Activated gamma-delta T cell (primary cell): ENCODE measurements at places on chromosomes 1 and 21.

DNA sequence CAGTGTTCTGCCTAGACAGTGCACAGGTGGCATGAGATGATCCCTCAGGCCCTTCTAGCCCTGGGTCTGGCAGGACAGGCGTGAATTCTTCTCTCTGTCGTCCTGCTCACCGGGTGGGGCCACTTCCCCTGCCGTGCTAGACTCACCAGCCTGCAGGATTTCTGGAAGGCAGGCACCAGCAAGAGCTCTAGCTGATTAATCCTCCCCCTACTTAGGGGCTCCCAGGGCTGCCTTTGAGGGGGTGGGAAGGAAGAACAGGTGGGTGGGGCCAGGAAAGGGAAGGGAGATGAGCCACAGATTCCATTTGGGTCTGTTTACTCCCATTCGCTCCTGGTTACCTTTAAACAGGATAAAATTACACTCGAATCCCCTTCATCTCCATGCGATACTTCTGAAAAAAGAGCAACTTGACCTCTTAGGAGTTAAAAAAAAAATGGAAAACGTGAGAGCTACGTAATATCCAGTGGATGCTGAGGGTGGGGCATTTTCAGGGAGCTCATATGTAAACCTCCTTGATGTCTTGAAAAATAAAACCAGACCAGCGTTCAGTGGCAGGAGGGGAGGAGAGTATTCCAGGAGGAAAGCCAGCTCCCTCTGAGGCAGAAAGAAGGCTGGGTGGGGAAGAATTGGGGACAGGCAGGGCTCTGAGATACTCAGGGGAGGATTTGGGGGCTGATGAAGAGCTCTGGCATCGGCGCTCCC lies 665.5 kb downstream of the PTPRU start:
- no peak for DNase-seq

DNA sequence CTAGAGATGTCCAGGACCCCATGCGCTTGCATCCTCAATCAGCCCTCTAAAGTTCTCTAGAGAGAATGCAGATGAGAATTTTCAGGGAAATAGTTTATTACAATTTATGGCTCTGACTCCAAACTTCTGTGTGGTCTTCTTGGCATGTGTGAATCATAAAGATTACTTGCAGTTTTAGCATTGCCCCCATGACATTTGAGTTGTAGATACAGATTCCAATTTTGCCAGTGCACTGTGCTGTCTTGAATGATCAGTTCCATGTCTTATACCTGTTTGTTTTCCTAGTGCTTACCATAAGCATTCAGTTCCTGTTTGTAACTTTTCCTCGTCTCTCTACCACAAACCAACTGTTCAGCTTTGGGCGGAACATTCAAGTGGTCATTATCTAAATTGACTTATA lies 4.8 kb downstream of the KRTAP21-3 start:
- no peak for DNase-seq

DNA sequence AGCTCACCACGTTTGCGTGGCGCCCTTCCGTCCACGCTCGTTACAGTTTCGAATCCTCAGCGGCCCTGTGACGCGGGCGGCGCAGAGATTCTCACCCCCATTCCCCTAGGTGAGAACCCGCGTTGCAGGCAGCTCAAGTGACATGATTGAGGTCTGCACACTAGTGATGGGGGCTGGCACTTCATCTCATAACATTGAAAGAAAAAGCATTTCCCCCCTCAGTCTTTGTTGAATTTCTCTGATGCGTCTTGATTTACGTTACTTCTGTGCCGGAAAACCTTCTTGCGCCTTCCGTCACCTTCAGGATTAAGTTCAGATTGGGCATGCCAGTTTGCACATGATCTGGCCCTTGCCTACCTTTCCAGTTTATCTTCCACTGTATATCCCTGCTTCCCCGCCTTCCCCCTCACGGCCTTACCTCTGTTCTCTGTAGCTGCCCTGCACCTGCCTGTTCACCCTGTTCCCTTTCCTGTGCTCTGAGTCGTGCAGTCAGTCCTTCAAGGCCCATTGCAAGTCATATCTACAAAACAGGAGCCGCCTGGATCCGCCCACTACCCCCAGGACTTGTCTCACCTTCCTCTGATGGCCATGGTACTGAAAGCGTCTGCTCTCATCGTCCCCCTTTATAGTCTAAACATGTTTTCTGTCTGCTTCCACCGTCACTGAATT lies 1.1 kb downstream of the CTPS1 start:
- DNase-seq, result peak; percentile 56

DNA sequence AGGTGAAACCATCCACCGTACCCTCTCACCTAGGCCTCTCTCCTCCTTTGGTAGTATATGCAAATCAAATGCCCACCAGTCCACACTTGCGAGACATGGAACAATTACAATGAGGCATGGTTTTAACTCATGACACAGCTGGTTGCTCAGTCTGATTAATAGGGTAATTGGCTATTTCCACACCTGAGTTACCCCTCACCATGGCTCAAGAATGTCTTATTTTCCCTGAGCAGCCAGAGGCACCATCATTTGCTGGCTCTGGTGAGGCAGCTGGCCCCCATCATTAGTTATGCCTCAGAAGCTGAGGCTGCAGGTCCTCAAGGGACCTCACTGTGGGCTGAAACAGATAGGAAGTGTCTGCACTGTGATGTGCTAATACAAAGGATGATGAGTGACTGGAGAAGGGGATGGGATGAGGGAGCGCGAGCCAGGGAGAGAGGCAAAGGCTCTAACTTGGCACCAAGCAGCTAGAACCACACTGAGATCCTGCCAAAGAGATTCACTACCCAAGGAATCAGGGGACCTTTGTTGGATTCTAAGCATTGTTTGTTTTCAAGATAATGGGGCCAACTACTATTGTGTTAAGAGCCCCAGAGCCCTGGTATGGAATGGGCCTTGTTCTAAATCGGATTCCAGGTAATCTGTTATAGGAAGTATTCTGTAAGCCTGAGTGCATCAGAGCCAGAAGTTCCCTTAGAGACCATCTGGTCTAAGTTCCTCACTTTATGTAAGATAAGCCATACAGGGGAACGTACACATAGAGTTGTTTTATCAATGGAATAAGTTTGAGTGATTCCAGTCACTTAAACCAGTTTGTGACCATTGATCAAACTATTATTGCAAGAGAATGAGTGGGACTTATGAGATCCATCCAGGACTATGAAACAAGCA lies 80.0 kb upstream of the CNTN2 start:
- DNase-seq, result no peak
